ENCODE measurements at places on chromosomes 4 and X.

DNA sequence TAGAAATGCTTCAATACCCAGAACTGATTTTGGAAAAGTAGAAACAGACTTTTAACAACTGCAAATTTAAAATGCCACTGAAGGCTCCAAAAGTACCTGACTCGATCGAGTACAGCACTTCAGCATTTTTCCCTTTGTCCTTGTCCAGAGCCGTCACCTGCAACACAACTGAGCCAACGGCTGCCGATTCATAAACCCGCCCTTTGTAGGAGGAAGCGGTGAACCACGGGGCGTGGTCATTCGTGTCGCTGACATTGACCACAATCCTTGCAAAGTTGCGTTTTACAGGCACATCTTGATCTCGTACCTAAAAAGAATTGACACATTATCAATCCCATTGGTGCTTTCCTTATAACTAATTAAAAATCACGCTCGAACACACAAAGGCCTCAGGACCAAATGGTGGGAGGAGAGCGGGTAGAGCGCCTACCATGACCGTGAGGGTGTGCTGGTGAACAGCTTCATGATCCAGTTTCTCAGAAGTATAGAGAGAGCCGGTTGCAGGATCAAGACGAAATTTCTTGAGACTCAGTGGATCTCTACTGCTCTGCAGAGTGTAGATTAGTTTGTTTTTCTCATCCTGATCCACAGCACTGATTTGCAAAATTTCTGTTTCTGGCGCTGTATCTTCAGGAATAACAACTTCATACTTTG lies 72.8 kb upstream of the MTNR1A start:
- peak; percentile 21 for DNase-seq

DNA sequence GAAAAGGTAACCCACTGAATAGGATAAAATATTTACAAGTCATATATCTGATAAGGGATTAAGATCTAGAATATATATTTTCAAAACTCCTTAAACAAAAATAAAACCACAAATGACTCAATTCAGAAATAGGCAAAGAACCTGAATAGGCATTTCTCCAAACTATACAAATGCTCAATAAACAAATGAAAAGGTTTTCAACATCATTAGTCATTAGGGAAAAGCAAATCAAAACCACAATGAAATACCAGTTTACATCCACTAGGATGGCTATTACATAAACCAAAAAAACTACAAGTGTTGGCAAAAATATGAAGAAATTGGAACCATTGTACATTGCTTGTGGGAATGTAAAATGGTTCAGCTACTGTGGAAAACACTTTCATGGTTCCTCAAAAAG lies 167.0 kb upstream of the GALNT7 start:
- DNase-seq = no peak

DNA sequence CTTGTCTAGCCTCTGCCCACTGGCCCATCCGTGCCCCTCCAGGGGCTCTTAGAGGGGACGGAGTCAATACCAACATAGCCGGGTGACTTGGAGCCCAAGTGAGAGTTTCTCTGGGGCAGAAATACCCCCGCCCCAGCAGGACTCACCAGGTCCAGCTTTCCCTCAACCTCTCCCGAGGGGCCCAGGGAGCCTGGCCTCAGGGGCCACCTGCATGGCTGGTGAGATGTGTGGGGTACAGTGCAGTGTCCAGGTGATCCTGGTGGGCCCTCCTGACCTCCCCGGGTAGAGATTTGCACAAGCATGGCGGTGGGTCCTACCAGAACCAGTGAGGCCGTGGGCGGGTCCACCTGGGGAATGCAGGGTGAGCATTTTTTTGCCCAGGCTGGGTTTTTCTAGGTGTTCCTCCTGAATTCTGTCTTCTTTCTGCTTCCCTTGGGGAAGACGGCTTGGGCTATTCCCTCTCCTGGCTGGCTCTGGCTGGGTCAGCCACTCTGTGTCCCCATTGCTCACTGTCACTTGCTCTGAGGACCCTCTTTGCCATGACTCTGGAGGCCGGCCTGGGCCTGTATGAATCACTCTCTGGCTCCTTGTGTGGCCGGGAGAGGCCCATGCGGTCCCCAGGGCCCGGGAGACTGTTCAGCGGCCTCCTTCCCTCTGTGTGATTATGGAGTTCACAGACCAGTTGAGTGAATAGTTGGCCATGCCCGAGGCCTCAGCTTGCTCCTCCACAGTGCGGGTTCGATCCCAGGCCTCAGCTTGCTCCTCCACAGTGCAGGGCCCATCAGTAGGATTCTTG lies 71.0 kb upstream of the NKX1-1 start:
- DNase-seq = no peak

GRCh38 chrX:129347291-129347690 lies 176.0 kb downstream of the SMARCA1 start:
- no peak for DNase-seq

DNA sequence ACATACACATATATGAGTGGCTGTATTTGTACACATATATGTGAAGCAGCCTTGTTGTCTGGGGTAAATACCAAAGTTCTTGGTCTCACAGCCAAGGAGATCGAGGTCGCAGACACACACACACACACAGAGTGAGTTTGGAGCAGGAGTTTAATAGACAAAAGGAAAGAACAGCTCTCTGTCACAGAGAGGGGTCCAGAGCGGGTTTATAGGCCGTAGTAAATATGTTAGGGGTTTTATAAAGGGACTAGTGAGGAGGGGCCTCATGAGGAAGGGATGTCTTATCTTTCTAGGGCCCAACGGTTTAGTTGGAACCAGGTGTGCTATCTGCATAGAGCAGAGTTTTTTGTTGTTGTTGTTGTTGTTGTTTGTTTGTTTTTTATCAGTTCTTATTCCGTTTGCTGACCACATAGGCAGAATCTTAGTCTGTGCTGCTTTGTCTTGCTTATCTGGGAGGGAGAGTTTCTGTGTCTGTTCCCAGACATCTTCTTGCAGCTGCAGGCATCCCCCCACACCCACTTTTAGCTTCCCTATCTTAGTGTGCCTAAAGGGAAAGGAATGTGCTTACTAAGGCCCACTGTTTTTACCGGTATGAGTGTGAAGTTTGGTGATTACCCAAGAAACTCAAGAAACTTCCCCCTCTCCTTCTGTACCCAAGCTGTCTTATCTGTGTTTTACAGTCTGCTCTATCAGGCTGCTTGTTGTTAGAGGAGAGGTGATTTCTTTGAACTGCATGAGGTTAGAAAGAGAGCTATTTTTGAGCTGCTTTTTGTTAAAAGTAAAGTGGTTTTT lies 91.9 kb downstream of the TENT5D start:
- no peak for DNase-seq

- DNase-seq = peak; percentile 37
These were observed 2.1 kb upstream of the IL2 start for GRCh38 chr4:122458625-122459024.

DNA sequence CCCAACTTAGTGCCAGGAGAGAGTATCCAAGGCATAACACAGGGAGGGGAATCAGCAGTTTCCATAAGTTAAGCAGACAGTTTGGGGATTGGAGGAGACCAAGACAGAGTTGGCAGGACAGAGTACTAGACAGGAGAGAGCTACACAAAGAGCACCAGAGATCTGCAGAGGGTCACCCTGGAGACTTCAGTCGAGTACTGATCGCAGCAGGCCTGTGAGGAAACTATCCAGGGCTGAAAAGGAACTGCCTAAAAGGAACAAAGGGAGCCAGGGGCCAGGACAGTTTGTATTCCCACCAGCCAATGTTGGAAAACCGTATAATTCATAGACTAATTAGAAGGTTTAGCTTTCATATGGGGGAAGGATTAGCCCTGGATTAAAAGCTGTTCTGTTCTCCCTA lies 80.6 kb upstream of the ENPP6 start:
- no peak for DNase-seq

GRCh38 chr4:176422001-176422400 lies 102.2 kb downstream of the SPCS3 start:
- DNase-seq = no peak

DNA sequence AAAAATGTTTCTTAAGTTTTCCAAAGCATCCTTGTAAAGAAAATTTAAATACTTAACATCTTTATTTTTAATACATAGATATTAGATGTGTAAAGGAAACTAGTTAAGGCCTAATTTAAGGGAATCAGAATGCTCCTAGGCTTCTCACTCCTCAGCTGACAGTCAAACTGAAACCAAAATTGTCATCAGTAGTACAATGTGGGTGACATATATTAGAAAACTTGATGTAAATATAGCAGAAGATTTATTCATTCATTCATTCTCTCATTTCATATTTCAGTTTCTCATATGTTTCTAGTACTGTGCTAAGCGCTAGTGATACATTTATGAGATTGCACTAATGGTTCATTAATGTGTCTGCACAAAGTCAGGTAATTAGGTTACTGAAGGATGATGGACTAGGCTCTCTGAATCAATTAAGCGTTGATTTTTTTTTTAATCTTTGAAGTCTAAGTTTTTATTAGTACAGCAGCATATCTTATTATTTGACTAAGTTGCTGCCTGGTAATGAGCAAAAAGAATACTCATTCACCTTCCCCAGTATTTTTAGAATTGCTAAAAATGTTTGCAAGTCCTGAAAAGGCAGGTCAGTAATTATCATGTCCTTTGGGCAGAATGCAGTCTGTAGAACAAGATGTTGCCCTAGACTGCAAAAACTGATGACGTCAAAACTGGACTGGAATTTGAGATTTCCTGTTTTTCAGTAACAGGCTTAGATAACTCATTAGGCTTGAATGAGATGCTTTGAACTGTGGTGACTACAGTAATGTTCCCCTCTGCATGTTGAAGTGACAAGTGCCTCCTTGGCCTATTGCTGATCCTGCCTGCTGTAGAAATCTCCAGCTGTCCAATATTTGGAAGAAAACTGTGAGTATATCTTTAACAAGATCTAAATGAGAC lies 128.7 kb downstream of the ARHGAP24 start:
- DNase-seq = no peak

DNA sequence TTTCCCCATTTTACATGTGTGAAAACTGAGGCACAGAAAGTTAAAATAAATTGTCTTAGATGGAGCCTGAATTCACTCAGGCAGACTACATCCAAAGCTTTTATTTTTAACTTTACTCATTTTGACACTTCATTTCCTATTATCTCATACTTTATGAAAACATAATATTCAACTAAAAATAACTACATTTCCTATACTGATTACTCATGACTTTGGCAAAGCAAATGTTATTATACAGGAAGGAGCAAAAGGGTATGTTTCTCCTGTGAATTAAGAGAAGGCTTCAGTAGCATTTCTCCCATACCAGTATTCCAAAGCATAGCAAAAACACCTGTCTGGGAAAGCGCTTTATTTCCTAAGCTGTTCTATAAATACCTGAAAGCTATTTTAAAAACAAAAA lies 178.6 kb downstream of the ADAMTS3 start:
- DNase-seq = no peak

DNA sequence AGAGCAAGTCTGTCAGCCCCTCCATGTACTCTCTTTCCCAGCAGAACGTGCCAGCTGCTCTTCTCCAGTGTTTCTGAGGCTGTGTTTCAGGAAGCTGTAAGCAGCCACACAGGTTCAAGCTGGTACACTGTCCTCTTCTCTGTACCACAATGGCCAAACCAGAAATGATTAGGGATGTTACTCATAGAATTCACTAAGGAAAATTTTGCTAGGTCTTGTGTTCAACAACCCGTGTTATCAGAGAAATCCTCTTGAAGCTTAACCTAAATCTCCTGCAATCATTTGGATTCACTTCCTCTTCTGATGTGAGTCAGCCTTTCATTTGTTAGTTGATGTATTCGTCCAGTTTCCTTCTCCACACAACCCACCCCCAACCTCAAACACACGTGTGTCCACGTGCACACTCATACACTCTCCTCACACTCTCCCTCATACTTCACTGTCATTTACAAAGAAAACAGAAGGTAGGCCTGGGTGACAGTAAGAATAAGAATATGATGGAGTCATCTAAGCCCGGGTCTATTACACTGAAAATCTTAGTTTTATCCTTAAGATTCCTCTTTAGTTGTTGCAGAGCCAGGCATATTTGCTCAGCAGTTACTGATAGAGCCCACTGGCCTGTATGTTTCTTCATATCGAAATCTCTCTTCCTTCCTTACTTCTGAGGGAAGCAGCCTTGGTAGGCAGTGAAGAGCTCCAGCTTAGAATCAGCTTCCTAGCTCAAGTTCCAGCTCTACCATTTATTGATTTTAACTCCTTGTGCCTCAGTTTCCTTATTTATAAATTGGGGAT lies 63.4 kb downstream of the DCUN1D4 start:
- no peak for DNase-seq

GRCh38 chrX:69293776-69294601 lies 128.7 kb upstream of the PJA1 start:
- no peak for DNase-seq

GRCh38 chr4:5024673-5025072 lies 5.4 kb upstream of the CYTL1 start:
- no peak for DNase-seq

- DNase-seq = peak; percentile 39
These were observed at the start of gene PLS3 for GRCh38 chrX:115560978-115561604. TSS of gene PLS3 (plus strand) at chrX:115561174. CDS start at chrX:115610251, 49,077 bp downstream.

GRCh38 chr4:34009951-34010350 lies 2234.4 kb downstream of the ARAP2 start:
- DNase-seq = no peak

- DNase-seq = no peak
These were observed 409.8 kb downstream of the STIM2 start for GRCh38 chr4:27270435-27270834.

- no peak for DNase-seq
These were observed 1.8 kb downstream of the SLC30A9 start for GRCh38 chr4:41991916-41992767.

DNA sequence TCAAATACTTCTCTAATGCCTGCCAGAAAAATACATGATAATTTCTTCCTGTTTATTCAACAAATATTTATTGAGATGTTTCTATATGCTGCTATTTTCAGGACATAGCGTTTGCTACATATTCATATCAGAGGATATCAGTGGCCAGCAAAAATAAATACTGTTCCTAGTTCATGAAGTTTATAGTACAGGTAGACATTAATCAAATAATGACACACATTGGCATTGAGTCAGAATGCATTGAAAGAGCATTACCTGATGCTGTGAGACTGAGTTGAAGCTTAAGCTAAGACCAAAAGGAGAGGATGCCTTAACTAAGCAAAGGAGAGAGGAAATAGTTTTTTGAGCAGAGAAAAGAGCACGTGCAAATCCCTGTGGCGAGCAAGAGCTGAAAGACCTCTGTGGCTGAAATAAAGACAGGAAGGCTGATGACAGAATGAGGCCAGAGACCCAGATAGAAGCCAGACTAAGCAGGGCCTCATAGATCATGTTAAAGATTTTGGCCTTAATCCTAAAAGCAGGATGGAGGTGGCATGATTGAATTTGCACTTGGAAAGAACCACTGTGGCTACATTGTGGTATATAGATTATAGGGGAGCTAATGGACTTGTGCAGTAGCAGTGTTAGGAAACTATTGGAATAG lies 36.2 kb downstream of the FAM241A start:
- DNase-seq = no peak

DNA sequence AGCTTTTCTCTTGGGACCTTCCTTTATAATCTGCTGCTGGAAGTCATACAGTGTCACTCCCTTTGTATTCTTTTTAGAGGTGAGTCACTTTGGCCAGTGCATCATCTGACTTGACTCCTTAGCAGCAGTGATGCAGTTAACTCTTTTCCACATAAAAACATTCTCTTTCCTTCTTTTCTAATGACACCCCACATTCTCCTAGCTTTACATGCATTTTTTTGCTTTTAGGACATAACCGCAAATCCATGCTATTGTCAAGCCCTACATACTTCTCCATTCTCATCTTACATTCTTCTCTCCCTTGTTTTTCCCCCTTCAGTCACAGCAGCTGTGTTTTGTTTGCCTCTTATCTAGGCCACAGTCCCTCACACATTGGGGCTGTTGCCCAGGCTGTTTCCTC lies 55.1 kb downstream of the ZNF330 start:
- DNase-seq = no peak
